ENCODE measurements at places on chromosomes 1 and 21. TPM values are rescaled to one million over a fixed set of nuclear protein-coding genes. Genes with fewer than 3 reads are reported as not detected.

The SERPINC1 gene
- not detected for total RNA-seq

The CFAP126 gene
- not detected for total RNA-seq

The PPM1J gene
- 0.49 TPM for total RNA-seq

The OR6N1 gene
- not detected for total RNA-seq

The SRP9 gene
- 239 TPM for total RNA-seq

The CYP4A11 gene
- total RNA-seq: not detected

The SLC9C2 gene
- total RNA-seq: under 0.01 TPM

The TOR1AIP1 gene
- 33.3 TPM for total RNA-seq

The TMEM79 gene
- total RNA-seq: 0.81 TPM

The KCNK1 gene
- total RNA-seq: not detected

The EXTL1 gene
- not detected for total RNA-seq

The CACNA1S gene
- total RNA-seq: not detected

The PTP4A2 gene
- 317 TPM for total RNA-seq

The LRRIQ3 gene
- total RNA-seq: 0.16 TPM

The LEPROT gene
- 101 TPM for total RNA-seq

The TPTE gene
- not detected for total RNA-seq

The FCGR3A gene
- not detected for total RNA-seq

The PRDM16 gene
- under 0.01 TPM for total RNA-seq

The AMPD1 gene
- total RNA-seq: not detected

The FCRL6 gene
- total RNA-seq: not detected
